SJSA1 (cell line): ENCODE measurements at places on chromosomes 2 and 18.

DNA sequence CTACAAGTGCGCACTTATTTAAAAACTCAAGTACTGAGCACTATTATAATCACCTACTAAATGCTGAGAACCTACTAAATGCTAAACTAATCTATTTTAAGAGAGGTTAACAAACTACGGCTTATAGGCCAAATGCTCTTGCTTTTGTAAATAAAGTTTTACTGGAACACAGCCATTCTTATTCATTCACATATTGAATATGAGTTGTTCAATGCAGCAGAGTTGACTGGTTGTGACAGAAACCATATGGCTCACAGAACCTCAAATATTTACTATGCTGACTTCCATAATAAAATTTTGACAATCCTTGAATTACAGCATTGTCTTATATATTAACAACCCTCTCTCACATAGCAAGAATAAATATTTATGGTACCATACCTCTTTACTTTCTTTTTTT, 103.2 kb downstream of the ZNF521 start:
- no peak for DNase-seq

- no peak for DNase-seq
Measured at GRCh38 chr2:33317369-33318007, 159.0 kb upstream of the RASGRP3 start.

DNA sequence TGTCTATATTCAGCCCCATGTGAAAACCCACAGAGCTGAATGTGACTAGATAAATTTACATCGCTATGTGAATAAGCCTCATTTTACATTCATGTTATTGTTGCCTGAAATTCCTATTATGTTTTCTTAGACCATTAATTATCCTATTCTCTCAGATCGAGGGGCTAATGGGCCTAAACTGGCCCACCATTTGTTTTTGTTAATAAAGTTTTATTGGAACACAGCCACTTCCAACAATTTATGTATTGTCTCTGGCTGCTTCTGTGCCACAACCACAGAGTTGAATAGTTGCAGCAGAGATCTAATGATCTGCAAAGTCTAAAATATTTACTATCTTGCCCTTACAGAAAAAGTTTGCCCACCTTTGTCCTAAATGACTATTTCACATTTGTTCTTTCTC, 61.0 kb downstream of the KLHL14 start:
- no peak for DNase-seq

- no peak for DNase-seq
Measured at GRCh38 chr2:39733070-39733674, 45.9 kb downstream of the THUMPD2 start.

GRCh38 chr2:172674034-172674967, 61.3 kb upstream of the RAPGEF4 start:
- no peak for DNase-seq

GRCh38 chr2:132383956-132384355, 32.6 kb upstream of the GPR39 start:
- no peak for DNase-seq

GRCh38 chr18:60686142-60686541, 313.6 kb upstream of the MC4R start:
- DNase-seq = no peak

GRCh38 chr2:177165061-177165583, 47.5 kb upstream of the HNRNPA3 start:
- no peak for DNase-seq

DNA sequence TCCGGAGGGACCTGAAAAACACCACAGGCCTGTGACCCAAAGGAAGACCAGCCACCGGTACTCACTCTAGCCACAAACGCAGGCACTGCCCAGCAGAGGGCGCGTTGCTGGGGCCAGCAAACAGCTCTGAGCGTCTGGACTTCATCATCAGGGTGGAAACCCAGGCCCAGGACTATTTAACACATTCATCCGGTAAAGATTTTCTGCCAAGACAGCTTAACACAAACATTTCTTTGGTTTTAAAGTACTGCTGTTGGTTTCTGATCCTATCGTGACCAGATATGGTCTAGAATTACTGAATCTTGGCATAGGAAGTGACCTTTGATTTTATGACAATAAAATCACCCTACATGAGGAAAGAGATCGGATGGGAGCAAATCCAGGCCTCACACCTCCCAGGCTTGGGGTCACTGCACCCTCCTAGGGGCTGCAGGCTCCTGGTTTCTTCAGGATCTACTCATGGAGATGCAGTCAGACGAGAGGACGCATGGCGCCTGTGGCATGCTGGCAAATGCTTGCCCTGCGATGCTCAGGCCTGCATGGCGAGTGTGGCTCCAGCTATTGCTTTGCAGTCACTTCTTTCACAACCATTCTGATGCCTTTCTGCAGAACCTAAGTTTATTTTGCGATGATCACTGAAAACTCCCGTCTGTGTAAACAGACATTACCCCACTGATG, 130.4 kb downstream of the COL4A4 start:
- DNase-seq = peak; percentile 12

DNA sequence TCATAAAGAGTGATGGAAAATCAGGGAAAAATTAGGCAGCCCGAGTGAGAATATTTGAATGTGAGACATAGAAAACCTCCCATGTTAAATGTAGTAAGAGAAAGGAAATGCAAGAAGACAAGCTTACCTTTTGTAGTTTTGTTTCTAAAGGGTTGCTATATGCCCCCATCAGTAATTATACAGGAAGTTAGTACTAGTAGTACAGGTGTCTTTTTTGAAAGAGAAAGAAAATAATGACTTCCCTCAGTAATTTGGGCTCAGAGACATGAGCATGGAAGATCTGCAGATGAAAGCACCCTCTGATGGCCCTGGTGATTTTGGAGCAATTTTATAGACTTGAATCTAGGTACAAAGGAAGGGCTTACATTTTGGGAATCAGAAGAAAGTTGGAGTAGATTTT, 80.8 kb downstream of the RHBDD1 start:
- DNase-seq = no peak

DNA sequence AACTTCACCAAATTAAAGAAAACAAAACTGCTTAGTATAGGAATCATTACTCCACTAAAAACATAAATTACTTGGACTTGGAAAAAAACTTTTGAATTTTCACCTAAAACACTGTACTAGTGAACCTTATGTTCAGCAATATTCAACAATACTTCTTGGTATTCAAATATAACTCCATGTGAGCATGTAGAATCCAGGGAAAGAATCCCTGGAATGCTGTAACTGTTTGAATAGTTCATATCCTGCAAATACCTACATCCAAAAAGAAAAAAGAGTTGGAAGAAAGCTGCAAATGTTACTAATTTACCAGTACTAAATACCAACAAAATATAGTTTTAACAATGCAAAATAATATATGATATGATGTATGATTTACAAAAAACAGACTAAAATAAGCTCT, 65.4 kb downstream of the IKZF2 start:
- DNase-seq = no peak

GRCh38 chr18:80112624-80113248, 3.7 kb downstream of the ADNP2 start:
- no peak for DNase-seq

DNA sequence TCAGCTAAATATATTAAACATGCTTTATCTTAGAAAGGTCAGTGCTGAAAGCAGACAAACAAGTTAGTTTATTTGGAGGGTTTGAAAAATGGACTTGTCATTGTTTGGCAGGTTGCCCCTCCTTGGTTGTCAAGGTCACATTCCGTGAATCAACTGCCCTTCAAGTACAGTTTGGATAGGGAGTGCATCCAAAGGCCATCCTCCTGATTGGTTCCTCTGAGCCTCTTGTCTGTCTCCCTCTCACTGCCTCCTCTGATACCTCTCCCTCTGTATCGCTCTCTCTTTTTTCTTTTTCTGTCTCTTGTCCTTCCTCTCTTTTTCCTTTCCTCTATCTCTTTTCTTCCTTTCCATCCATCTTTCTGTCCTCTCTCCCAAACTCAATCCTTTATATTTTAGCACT, 5.4 kb downstream of the ITGAV start:
- DNase-seq = peak; percentile 26

DNA sequence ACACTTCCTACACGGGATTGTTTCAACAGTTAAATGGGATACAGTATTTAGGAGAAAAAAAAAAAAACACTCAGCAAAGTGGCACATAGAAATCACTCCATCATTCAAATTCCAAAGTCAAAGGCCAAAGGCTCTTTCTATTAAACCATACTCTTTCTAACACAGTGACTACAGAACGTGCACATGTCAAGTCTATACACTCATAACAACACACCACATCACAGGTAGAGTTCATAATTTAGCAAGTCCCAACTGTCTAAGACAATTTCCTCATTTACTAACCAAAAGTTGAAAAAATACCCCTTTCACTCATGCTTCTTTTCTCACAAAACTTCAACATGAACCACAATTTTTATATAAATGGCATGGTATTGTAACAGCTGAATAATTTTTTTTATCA, 70.8 kb downstream of the MBOAT2 start:
- no peak for DNase-seq

DNA sequence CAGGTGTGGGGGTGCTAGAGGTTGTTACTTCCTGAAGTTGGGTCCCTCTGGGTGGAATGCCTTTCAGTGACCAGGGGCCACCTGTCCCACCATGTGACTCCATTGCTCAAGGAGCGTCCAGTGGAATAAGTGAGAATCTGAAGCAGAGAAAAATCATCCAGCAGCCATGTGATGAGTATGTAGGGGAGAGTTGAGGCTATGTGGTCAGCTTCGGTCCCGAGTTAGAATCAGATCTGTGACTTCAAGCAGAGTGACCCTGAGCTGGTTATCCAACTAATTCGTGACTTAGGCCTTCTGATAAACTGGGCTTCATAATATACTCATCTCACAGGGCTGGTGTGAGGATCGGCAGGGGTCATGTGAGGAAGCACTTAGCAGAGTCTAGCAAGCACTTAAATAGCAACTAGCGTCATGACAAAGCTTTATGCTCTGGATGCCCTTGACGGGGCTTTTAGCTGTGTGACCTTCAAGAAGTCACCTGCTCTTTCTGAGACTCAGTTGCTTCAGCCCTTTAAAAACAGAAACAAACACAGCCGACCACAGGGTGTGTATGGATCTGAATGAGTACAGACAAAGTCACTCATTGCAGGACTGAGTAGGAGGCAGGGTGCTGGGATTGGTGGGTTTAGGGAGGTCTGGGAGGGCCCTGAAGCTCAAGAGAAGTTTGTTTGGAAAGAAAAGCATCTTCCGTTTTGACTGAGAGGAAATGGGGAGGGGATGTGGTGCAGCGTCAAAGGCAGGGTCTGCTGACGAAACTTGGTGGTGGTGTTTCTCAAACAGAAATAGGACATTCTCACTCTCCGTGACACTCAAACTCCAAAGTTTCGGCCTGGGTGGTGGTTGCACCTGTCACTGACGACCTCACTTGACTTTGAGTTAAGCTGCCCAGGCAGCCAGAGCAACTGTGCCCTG, 264.0 kb upstream of the CXCR4 start:
- DNase-seq = no peak
